ENCODE measurements at places on chromosomes 7 and 10. TPM values are rescaled to one million over a fixed set of nuclear protein-coding genes. Genes with fewer than 3 reads are reported as not detected.

CCAR1 gene
- 49.2 TPM for polyA plus RNA-seq

NANOS1 gene
- polyA plus RNA-seq, result 0.61 TPM

TYW1B gene
- polyA plus RNA-seq, result 1.1 TPM

UFSP1 gene
- polyA plus RNA-seq, result 3.5 TPM

DNA sequence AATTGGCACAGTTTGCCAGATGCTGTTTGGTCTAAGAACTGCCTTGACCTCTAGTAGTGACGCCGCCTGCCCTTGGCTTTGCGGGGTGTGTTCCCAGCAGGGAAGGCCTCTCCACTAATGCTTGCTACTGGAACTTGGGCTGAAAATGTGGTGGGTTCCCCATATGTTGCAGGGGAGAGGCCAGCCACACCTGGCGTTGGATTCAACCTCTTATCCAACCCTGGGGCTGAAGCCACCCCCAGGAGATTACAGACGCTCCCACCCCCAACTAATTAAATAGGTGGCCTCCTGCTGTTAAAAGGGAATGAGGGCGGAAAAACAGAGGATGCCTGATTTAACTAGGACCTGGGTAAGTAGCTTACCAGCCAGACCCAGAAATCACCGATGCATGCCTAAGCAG is 19.2 kb upstream of the ATOH7 start:
- DNase-seq, result no peak

GRCh38 chr7:41152179-41152678 is 550.7 kb downstream of the INHBA start:
- no peak for DNase-seq

- DNase-seq, result peak; percentile 20
These were observed 28.1 kb downstream of the AGAP3 start for GRCh38 chr7:151114151-151115090.

GRCh38 chr7:129773871-129774270 is 162.4 kb downstream of the NRF1 start:
- no peak for DNase-seq

Data from small intestine (tissue), 16 donors.